ENCODE measurements at places on chromosomes 2 and 18.

DNA sequence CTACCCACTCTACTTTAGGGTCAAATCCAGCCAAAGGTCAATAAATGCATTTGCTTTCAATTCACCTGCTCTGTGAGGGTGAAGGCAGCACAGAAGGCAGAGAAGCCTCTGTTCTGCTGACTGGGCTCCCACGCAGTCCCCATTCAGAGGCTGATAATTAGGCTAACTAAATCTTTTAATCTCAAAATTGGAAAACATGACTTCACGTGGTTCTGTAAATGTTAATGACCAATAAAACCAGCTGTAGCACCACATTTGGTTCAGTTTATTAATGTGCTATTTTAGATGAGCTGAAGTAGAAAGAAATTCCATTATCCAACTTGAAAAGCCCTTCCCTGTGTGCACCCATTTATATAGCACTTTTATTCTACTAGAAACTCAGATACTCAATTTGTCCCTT lies 310.6 kb downstream of the C1D start:
- no peak for DNase-seq

GRCh38 chr18:70991577-70991976 lies 702.7 kb downstream of the SOCS6 start:
- no peak for DNase-seq

- DNase-seq = no peak
Observed at GRCh38 chr2:209671020-209671680, 100.5 kb upstream of the UNC80 start.

DNA sequence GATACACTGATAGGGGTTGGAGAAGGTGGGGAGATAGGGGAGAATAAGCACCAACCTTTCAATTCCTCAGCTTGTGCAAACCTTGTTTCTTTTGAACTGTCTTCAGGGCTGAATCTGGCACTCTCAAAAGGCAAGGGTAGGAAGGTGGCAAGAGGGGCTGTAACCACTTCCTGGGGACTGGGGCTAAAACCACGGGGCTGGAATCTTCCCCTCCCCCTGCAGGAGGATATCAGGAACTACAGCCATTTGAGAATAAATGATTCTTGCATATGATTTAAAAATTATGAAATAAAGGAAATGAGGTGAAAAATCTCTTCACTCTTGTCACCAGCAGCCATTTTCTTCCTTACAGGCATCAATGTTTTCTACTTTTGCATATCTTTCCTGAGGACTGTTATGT lies 50.8 kb downstream of the ATOH8 start:
- peak; percentile 41 for DNase-seq

DNA sequence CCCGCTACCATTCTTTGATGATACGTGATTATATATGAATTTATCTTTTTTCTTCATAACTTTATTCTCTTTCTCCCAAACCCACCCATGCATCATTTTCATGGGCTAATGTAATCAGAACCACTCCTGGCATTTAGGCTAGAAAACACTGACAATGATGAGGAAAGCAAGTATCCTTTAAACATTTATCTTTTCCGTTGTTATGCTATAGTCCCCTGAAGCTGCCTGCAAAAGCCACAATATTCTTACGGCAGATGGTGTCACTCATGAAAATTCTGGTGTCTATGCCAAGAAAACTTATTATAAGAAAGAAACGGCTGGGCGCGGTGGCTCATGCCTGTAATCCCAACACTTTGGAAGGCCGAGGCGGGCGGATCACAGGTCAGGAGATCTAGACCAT lies 221.8 kb upstream of the CTAGE1 start:
- DNase-seq = no peak

- no peak for DNase-seq
Observed at GRCh38 chr2:2941205-2941604, 436.4 kb downstream of the EIPR1 start.

- peak; percentile 11 for DNase-seq
Observed at GRCh38 chr2:159998961-159999360, 63.5 kb downstream of the PLA2R1 start.

DNA sequence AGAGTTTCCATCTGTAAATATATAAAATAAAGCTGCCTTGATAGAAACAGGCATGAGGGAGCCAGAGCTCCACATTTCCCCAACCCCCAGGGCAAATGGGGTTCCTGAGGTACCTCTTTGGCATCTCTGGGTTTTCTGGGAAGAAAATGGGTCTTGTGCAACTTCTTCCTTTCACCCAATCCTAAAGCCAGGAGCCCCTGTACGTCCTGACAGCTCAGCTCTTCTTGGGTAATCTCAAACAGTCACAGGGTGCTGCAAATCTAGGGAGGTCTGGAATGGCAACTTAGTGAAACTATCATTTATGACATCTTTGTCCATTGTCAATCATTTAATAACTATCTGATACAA lies 36.6 kb upstream of the STAT1 start:
- DNase-seq = peak; percentile 38
